NCI-H1694 (cell line): ENCODE measurements at places on chromosomes 5 and 9.
A peak's percentile ranks its signal among the peaks of the same experiment; 100 is the strongest.

GRCh38 chr5:34684980-34685352, 28.8 kb downstream of the RAI14 start:
- DNase-seq: no peak

DNA sequence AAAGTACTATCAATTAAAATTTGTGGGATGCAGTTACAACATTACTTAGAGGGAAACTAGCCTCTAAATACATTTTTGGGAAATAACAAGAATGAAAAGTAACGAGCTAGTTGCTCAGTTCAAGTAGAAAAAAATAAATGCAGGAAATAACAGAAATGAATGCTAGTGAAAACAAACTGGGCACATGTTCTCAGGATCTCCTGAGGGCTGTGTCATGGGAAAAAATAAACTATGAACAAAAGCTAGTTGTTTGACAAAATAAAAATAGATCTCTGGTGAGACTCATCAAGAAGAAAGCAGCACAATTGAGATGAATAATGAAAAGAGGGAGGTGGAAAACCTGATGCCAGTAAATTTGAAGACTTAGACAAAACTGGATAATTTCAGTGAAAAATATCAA, 16.3 kb downstream of the IDNK start:
- no peak for DNase-seq

- no peak for DNase-seq
Observed at GRCh38 chr9:125293134-125293533, 31.5 kb downstream of the GAPVD1 start.

- DNase-seq: peak; percentile 60
Observed at GRCh38 chr9:79129865-79130480, 441.8 kb upstream of the TLE4 start.

DNA sequence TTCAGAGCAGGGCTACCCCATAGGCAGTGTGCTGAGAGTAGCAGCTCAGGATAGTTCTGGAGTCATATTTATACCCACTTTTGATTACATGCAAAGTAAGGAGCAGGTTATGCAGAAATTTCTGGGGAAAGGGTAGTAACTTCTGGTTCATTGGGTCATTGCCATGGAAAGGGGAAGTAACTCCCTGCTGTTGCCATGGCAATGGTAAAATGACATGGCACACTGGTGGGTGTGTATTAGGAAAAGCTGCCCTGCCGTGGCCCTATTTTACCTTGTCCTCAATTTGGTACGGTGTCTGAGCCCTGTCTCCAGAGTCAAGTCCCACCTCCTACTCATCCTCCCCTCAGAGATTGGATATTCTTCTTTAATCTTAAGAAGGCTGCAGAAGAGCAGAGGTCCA, 526.7 kb upstream of the TYRP1 start:
- no peak for DNase-seq

DNA sequence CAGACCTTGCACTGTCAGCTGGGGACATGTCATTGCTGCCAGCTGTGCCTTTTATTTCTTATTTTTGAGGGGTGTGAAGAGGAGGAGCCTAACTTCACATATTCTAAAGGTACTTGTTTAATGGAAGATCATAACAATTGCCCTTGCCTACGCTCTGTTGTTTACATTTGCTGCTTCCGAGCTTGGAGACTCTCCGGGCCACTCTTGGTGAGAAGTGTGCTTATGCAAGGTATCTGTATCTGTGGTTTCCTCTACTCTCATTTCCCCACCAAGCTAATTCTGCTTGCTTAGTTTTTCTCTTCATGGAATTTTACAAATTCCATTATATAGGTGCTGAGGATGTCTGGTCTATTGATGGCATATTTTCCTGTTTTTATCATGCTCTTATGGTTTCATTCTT, 105.3 kb downstream of the RASGRF2 start:
- no peak for DNase-seq

GRCh38 chr5:172429201-172429940, 25.0 kb downstream of the SH3PXD2B start:
- no peak for DNase-seq

DNA sequence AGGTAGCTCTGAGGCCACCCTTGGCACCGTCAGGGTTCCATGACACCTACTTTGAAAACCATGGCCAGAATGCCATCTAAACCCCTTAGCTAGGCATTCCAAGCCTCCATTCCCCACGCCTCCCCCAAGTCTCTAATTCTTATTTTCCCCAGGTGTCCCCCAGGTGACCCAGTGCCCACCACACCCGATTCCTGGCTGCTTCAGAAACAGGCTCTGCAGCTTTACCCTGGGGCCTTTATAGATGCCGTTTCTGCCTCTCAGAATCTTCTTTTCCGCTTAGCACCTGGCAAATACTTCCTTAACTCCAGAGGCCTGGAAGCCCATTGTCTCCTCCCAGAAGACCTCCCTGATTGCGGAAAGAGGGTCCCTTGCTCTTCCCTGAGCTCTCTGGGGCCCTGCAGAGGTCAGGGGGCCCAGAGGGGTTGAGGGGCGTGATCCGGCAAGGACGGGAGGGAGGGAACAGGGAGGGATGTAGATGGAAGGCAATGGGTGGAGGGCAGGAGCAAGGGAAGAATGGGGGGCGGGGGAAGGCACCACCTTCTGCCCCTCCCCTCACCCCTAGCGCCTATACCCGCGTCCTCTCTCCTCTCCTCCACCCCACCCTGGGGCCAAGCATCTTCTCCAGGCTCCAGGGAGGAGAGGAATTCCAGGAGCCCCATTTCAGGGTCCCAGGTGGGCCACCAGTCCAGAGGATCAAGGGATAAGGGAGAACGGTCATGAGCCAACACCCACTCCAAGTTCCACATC, 12.0 kb upstream of the WDR38 start:
- no peak for DNase-seq

DNA sequence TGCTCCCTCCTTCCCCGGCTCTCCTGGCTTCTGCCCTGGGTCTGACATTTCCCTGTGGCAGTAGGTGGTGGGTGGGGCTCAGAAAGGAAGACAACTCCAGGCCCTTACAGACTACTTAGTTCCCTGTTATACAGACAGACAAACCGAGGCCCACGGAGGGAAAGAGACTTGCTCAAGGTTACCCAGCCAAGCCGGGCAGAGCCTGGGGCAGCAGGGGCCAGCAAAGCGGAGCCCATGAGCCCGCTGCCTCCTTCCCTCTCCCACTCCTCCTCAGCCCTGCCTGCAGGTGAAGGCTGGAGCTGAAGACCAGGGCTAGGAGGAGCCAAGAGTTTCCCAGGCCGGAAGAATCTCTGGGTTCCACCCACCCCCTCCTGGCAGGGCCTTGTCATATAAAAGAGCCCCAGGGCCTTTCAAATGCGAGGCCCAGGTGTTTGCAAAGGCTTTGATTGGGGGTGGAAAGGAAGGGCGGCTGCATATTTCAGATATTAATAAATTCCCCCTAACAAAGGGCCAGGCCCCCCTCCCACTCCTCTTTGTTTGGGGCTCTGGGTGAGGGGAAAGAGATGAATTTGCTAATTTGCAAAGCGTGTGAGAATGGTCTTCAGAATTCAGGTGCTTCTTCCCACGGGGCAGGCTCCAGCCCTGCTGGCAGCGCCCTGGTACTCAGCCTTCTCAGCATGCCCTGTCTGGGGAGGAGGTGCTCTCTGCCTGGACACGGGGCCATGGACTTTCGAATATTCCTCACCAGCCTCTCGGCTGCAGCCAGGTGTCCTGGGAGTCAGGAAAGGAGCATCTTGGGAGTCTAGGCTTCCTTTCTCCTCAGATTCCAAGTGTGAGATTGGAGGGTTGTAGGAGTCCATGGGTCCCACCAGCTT, 21.5 kb downstream of the SLC6A7 start:
- DNase-seq: no peak

GRCh38 chr5:61943713-61944112, 362.3 kb upstream of the KIF2A start:
- DNase-seq: no peak

GRCh38 chr5:102523541-102524175, 24.9 kb upstream of the SLCO6A1 start:
- DNase-seq: no peak

- no peak for DNase-seq
Observed at GRCh38 chr5:25851301-25851700, 1187.1 kb downstream of the CDH9 start.

- DNase-seq: no peak
Observed at GRCh38 chr5:88486431-88486830, 217.8 kb upstream of the TMEM161B start.

DNA sequence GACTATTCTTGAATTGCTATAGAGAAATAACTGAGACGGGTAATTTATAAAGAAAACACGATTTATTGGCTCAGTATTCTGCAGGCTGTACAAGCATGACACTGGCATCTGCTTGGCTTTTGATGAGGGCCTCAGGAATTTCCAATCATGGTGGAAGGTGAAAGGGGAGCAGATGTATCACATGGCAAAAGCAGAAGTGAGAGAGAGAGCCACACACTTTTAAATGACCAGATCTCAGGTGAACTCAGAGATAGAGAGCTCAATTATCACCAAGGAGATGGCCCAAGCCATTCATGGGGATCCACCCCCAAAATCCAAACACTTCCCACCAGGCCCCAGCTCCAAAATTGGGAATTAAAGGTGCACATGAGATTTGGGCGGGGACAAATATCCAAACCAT, 15.3 kb downstream of the GABRA1 start:
- DNase-seq: no peak

DNA sequence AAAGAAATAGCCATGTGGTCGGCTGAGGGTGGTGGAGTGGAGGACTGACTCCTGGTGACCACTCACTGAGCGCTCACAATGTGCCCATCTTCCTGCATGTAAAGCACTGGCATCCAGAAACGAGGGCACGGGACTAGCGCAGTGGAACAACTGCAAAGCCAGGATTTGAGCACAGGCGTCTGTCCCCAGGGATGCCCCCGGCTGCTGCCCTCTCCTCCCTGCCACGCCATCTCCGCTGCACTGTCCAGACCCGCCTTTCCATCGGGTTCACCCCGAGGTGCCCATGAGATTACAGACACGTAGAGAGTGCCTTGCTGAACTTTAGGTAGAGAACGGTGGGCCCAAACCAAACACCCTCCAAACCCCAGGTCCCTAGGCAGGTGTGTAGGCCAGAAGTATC, 44.7 kb downstream of the PRRT1B start:
- no peak for DNase-seq

- no peak for DNase-seq
Observed at GRCh38 chr9:110110154-110110553, 97.8 kb downstream of the C9orf152 start.

DNA sequence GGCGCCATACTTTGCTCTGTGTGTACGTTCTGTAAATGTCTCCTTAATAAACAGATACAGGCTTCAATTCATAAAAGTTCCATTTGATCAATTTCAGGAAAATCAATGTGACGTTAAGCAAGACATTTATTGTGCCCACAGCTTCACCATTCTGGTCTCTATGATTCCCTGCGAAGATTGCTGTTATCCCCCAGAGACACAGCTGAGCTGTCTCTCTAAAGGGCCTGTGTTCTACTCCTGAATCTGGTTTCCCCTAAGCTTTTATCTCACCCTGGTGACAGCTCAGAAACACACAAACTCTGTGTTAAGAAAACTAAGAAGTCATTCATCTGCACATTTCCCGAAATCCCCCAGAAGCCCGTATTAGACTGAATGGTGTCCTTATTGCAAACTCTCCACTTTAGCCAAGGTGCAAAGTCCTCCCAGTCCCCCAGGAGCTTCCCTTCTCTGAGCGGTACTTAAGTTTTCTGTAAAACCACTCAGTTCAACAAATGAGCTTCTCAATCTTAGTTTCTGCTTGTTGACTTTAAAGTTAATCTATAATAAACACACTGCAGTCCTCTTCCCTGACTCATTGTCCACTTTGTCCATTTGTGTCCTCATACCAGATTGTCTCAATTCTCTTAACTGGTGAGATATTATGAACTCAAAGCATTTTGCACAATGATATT, 1.4 kb upstream of the C5orf15 start:
- no peak for DNase-seq

DNA sequence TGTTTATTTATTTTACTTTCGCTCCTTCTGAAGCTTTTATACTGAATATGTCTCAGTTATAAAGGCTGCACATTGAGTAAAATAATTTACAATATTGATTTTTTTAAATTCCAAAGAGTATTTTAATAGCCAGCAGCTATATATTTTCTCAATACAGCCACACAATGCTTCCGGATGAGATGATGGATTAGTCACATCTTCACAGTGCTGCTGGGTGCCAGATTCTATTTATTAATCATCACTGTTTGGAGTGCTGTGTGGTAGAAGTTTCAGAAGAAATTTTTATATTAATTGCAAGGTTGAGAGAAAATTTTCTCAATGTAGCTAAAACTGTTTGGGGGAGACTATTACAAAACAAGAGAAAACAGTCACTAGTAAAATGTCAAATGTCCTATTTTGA, 989.8 kb downstream of the TLE4 start:
- DNase-seq: no peak

GRCh38 chr5:141521244-141521781, 32.4 kb downstream of the PCDHGC5 start:
- no peak for DNase-seq

DNA sequence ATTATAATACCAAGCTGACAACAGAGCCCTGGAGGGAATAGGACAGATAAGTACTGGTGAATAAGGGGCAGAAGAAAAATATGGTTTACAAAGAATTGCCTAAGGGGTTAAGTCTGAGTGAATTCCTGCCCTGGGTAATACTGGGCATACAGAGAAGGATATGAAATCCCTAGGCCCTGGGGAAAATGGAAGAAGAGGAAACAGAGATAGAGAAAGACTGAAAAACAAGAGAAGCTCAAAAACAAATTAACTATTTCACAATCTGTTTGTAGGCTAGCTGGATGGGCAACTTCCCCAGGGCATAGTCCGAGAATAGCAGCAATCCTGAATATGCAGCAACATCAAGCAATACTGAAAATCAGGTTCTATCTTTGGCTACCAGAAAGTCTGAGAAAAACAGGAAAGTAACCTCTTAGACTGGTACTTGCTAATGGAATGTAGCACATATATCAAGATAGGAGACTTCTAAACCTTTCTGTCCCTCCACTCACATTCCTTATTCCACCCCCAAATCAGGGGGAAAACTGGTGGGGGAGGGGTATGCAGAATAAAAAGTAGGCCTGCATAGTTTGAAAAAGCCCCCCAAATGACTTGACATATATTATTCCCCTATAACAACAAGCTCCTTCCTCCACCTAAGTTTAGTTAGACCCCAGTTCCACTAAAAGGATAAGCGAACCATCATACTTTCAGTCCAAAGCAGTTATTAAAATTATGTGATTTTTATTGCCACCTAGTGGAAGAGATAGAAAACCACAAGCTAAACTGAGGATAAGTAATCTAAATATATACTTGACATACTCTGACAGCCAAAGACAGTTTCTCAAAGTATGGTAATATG, 20.6 kb downstream of the SLC38A9 start:
- peak; percentile 13 for DNase-seq

GRCh38 chr5:173883347-173883924, 4.7 kb upstream of the CPEB4 start:
- no peak for DNase-seq

GRCh38 chr5:66407765-66408164, 188.4 kb upstream of the MAST4 start:
- no peak for DNase-seq

DNA sequence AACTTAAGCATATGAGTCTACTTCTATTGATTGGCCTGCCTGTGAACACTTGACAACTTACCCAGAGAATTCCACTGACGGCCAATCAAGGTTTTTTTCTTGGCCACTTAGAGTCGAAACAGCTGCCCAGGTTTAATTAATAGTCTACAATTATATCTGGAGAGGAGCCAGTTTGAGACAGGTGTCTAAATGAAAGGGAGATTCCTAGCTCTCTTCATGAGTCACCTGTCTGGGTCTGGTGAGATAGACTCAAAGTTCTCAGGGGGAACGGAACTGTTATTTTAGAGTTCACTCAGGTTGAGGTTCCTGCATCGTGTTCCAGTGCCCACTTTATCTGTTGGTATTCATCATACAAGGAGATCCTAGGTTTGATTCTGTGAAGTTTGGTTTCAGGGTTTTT, 111.0 kb downstream of the CD180 start:
- no peak for DNase-seq

- no peak for DNase-seq
Observed at GRCh38 chr5:60488466-60489130, 211.4 kb downstream of the DEPDC1B start.
